ENCODE measurements at places on chromosomes 11 and 22. TPM values are rescaled to one million over a fixed set of nuclear protein-coding genes. Genes with fewer than 3 reads are reported as not detected.

DNA sequence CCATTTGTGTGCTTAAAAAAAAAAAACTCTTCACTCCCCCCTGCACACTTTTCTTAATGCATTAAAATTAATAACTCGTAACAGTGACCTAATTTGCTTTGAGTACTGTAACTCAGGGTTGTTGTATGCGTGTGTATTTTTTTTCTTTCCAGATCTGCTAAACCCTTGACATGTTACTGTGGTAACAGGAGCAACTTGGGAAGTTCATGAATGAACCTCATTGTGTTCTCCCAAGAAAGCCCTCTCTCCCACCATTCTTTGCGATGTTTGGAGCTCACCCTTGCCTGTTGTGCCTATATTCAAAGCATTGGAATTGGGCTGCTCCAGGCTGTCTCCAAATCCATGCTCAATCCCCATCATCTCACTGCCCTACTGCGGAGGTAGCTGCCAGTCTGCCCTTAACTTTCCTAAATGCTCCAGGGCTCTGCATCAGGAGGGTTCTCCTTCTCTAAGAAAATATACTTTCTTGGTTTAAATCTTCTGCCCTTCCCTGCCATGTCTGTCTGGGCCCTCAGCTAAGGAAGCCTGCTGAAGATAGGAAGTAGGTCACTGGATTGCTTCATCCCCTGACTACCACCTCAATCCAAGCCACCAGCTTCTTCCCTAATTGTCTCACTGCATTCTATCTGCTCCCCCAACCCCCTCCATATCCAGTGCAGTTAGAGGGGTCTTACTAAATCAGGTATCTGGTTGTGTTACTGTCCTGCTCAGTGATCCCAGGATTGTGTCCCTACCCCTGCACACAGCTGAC, 70.3 kb downstream of the KIRREL3 start:
- DNase-seq: no peak

The SYCE3 gene
- total RNA-seq: not detected

GRCh38 chr11:48081151-48082010, 101.0 kb downstream of the PTPRJ start:
- peak; percentile 87 for DNase-seq

The UBQLN3 gene
- not detected for total RNA-seq

- no peak for DNase-seq
These were observed 18.5 kb downstream of the KRTAP5-5 start for GRCh38 chr11:1647901-1648652.

The RIBC2 gene
- not detected for total RNA-seq

DNA sequence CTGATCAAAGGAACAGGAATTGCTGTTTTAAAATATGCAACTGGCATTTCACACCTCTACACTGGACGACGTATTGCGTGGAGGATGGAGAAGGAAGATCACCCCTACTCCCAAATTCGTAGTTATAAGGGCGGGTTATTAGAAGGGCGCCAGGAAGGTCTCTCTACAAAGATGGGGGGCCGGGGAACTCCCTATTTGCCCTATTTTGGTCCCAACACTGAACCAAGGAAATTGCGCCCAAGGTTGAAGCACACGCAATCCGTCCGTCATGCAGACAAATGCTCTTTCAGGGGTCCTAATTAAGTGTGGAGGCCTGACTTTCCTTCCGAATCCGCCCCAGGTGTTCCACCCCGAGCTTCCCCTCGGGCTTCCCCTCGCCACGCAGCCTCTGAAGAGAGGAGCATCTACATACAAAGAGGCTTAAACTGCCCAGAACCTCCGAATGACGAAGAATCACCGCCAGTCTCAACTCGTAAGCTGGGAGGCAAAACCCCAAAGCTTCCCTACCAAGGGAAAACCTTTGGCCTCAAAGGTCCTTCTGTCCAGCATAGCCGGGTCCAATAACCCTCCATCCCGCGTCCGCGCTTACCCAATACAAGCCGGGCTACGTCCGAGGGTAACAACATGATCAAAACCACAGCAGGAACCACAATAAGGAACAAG, 396 bp downstream of the NPAT start:
- no peak for DNase-seq

DNA sequence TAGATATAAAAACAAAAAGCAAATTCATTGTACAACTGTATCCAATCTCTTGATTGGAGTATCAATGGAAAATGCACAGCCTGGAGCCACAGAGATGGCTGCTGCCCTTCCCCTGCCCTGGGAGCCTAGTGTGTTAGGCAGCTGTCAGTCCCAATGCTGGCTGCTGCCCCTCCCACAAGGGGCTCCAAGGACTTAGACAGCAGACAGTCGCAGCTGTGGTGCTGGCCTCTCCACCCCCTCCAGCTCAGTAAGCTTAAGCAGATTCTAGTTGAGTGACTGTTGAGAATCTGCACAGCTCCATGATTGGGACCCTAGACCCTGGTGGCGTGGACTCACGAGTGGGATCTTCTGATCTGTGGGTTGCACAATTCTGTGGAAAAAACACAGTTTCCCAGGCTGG, 1511.2 kb downstream of the FAM181B start:
- no peak for DNase-seq

- DNase-seq: no peak
These were observed 35.1 kb downstream of the APOL3 start for GRCh38 chr22:36125434-36125833.

The GSTT2 gene
- not detected for total RNA-seq

- DNase-seq: no peak
These were observed 26.9 kb upstream of the TESMIN start for GRCh38 chr11:68778205-68778604.

DNA sequence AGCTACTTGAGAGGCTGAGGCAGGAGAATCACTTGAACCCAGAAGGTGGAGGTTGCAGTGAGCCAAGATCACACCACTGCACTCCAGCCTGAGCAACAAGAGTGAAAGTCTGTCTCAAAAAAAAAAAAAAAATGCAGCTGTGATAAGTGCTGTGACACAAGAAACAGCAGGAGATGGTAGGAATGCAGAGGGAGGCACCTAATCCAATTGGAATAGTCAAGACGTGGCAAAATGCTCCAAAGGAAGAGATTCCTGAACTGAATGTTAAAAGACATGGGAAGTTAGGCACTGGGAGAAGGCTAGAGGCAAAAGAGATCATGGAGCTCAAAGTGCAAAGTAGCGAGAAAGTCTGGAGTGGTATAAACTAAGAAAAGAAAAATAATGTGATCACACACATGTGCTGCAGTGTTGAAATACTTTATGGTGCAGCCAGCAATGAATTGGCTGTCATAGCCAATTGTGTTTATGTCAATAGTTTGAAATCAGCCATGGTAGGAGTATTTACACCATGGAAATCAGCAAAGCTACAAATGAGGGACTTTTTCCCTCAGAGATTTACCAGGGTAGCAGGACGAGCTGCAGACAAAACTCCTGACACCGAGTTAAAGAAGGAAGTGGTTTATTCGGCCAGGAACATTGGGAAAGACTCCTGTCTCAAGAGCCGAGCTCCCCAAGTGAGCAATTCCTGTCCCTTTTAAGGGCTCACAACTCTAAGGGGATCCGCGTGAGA, 40.9 kb upstream of the LIPT2 start:
- no peak for DNase-seq

DNA sequence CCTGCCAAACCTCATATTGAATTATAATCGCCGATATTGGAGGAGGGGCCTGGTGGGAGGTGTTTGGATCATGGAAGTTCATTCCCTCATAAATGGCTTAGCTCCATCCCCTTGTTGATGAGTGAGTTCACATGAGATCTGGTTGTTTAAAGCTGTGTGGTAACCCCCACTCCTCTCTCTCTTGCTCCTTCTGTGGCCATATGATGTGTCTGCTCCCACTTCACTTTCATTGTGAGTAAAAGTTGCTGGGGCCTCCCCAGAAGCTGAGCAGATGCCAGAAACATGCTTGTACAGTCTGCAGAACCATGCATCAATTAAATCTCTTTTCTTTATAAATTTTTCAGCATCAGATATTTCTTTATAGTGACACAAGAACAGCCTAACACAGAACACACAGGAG, 929.0 kb upstream of the FAT3 start:
- no peak for DNase-seq

The GVQW3 gene
- total RNA-seq: 0.16 TPM

- no peak for DNase-seq
These were observed 20.8 kb downstream of the SHANK3 start for GRCh38 chr22:50693462-50693861.

The CYB561A3 gene
- 60.1 TPM for total RNA-seq

The TRIM5 gene
- total RNA-seq: 37.2 TPM

- no peak for DNase-seq
These were observed 258.1 kb downstream of the MN1 start for GRCh38 chr22:27543460-27543859.

- DNase-seq: no peak
These were observed 23.7 kb downstream of the ARVCF start for GRCh38 chr22:19992921-19993355.

DNA sequence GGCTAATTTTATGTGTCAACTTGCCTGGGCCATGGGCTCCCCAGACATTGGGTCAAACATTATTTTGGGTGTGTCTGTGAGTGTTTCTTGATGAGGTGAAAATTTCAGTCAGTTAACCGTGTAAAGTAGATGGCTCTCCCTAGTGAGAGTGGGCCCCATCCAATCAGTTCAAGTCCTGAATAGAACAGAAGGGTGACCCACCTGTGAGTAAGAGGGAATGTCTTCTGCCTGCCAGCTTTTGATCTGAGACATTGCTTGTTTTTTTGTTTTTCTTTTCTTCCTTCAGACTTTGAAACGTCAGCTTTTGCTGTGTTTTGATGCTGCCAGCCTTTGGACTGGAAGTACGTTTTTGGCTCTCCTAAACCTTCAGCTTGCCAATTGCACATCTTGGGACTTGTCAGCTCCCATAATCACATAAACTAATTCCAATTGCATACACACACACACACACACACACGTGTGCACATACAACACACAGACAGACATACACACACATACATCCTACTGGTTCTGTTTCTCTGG, 300.1 kb downstream of the CNTN5 start:
- DNase-seq: no peak

The SAA4 gene
- total RNA-seq: not detected

- DNase-seq: no peak
These were observed 260.7 kb downstream of the MN1 start for GRCh38 chr22:27540656-27541396.

The OR52N4 gene
- total RNA-seq: not detected

The BIK gene
- 1.4 TPM for total RNA-seq

The CNTF gene
- total RNA-seq: 0.16 TPM

The SMTNL1 gene
- not detected for total RNA-seq

DNA sequence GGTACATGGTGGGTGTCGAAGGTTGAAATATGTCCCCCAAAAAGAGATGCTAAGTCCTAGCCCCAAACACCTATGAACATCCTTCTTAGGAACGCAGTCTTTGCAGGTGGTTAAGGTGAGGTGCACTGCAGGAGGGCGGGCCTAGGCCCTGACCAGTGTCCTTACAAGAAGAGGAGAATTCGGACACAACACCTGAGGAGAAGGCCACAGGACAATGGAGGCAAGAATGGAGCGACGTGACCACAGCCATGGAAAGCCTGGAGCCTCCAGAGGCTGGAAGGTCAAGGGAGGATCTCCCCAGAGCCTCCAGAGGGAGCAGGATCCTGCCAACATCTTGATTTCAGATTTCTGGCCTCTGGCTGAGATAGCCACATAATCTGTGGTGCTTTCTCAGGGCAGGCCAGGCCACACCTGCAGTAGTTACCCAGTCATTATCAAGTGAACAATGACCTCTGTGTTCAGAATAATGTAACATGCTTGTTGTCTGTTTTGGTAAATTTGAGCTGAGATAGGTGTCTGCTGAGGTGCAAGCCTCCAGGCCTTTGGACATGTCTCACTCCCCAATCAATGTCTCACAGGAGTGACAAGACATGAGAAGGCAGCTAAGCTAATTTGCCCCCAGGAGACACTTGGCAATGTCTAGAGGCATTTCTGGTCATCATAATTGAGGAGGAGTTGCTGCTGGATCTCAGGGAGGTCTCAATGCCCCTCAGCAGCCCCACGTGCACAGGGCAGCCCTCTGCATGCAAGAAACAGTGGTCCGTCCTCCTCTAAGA, 498.9 kb downstream of the BRD1 start:
- DNase-seq: peak; percentile 19

DNA sequence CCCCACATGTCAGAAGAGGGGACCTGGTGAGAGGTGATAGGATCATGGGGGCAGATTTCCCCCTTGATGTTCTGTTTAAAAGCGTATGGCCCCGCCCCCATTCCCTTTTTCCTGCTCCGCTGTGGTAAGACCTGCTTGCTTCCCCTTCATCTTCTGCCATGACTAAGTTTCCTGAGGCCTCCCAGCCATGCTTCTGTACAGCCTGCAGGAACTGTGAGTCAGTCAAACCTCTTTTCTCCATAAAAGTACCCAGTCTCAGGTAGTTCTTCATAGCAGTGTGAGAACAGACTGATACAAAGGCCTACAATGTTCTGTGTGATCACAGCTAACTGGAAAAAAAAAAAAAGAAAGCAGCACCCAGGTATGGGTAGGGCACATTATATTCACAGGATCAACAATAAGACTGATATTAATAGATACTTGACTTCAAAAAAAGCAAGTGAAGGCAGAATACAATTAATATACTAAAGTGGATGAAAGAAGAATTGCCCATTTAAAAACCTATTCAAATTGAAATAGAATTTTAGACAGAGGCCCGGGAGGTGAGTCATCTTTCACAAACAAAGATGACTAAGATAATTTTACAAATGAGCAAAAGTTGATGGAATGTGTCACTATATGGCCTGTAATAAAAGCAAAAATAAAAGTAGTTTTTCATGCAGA, 1.7 kb upstream of the OR52K1 start:
- DNase-seq: peak; percentile 63

- DNase-seq: no peak
These were observed 11.3 kb downstream of the DERL3 start for GRCh38 chr22:23827351-23827995.

The MMP7 gene
- total RNA-seq: not detected

DNA sequence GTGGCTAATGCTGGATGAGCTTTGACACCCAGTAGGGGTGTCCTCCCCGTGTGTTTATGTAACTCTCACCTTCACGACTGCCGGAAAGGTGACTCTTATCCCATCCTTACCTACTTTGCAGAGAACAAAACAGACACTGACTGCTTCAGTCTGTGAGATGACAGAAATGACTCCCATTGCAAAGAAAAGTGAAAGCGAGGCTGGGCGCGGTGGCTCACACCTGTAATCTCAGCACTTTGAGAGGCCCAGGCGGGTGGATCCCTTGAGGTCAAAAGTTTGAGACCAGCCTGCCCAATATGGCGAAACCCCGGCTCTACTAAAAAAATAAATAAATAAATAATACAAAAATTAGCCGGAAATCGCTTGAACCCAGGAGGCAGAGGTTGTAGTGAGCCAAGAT, 106.4 kb upstream of the ANO1 start:
- no peak for DNase-seq
